ENCODE measurements at places on chromosomes 16 and 17. TPM values are rescaled to one million over a fixed set of nuclear protein-coding genes. Genes with fewer than 3 reads are reported as not detected.

DNA sequence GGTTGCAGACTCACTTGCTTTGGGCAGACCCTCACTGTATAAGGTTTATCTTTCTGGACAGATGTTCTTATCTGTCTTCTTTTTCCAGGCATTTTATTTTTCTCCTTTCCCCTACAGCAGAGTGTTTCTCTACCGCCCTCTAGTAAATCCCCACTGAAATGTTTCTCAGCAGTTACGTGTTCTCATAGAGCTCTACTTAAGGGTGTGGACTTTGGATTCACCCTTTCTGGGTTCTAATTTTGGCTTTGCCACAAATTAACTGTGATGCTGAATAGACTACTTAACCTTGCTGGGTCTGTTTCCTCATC, 2.0 kb downstream of the ADAT1 start:
- H3K4me1 ChIP-seq = peaks cover 11% of the 10 kb centered on the region
- H3K36me3 ChIP-seq = peaks cover 32% of the 10 kb centered on the region
- H3K27me3 ChIP-seq = no peaks in the 10 kb centered on the region
- no peak overlapping the region for H3K27ac ChIP-seq
- no peak overlapping the region for H3K4me3 ChIP-seq

Gene NPIPB13
- total RNA-seq = 1.3 TPM

Gene ACSM2A
- total RNA-seq = 30.1 TPM

DNA sequence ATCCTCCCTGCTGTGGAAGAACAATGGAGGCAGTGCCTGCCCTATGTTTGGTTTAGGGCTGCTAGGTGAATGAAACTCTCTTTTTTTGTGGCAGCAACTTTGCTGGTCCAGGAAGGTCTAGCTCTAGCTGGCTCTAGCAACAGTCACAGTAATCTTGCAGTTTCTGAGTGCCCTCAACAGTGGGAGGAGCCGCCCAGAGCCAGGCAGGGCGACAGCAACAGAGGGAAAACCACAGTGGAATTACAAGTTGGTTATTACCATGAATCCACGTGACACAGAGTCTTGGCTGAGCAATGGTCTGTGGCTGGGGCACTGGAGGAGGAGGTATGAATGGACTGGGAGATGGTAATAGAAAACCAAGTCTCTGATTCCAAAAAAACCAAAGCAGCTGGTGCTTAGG, 10.3 kb downstream of the HSPB9 start:
- peaks cover 23% of the 10 kb centered on the region for H3K36me3 ChIP-seq
- DNase-seq = no peak
- no peak overlapping the region for H3K4me3 ChIP-seq

DNA sequence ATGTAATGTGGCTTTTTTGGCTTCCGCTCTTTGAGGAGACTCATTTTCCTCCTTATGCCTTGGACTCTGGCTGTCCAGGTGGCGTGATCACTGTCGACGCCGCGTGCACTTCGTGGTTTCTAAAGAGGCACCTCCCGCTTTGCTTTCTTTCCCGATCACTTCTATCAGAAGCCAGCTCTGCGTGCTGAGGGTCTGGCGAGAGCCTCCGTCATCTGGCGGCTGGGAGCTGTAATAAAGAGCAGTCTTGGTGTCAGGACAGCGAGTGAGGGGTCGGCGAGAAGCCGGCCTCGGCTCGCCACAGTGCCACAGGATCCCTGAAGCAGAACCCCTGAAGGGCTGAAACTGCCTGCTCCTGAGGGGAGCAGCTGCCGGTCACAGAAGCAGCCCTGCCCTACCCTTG, 7.4 kb downstream of the ZNF750 start:
- H3K4me1 ChIP-seq = peaks cover 6% of the 10 kb centered on the region
- DNase-seq = no peak
- H3K36me3 ChIP-seq = peaks cover 3% of the 10 kb centered on the region
- H3K27me3 ChIP-seq = no peaks in the 10 kb centered on the region
- H3K27ac ChIP-seq = no peak overlapping the region

DNA sequence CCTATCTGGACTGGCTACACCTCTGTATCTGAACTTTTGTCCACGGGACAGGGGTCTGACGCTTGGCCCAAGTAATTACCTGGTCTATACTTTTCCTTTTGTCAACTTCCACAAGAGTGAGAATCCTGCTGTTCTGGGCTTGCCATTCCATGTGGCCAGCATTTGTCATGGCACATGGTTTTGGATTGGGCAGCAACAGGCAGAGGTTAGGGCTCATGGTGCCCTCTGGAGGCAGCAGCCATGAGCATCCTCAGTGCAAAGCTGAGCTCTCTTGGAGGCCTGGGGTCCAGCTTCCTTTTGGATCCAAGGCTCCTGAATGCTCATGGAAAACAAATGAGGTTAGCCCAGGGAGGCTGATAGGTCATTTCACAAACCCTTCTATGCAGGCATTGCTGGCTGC, 7.5 kb upstream of the EDC4 start:
- no peak for DNase-seq
- H3K27ac ChIP-seq = no peak overlapping the region
- no peak overlapping the region for H3K4me3 ChIP-seq

GRCh38 chr17:29575511-29576213, 7.2 kb downstream of the TP53I13 start:
- no peak for DNase-seq
- peaks cover 30% of the 10 kb centered on the region for H3K4me1 ChIP-seq
- no peak overlapping the region for H3K27ac ChIP-seq
- H3K4me3 ChIP-seq = no peak overlapping the region
- peaks cover 6% of the 10 kb centered on the region for H3K36me3 ChIP-seq

- no peaks in the 10 kb centered on the region for H3K36me3 ChIP-seq
- no peak overlapping the region for H3K4me3 ChIP-seq
- DNase-seq = no peak
Measured at GRCh38 chr16:13332713-13333255, 431.4 kb downstream of the SHISA9 start.

GRCh38 chr16:67884684-67885083, at the start of gene NRN1L:
Gene NRN1L, plus strand, starts transcription at chr16:67884885. Its CDS starts 19 bp downstream, at chr16:67884904.
- H3K36me3 ChIP-seq = peaks cover 43% of the 10 kb centered on the region
- DNase-seq = peak; percentile 77
- H3K27me3 ChIP-seq = no peaks in the 10 kb centered on the region
- H3K4me3 ChIP-seq = no peak within 1 kb of the TSS

DNA sequence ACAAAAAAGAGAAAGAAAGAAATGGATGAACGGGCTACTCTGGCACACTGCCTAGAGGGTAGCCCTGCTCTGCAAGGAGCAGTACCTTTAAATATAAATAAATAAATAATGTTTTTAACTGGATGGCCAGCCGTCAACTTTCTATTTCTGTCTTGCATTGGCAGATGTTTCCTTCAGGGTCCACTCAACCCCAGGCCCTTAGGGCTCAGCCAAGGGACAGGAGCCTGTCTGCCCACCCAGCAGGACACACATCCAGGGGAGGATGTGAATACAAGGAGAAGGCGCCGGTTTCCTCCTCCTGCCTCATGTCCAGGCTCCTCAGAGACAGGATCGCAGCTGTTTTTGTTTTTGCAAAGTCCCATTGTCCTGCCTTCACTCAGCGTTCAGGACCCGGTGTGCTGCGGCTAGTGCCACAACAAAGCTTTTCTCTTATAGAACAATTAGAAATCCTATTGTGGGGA, 22.6 kb downstream of the TTYH2 start:
- no peaks in the 10 kb centered on the region for H3K36me3 ChIP-seq
- H3K4me1 ChIP-seq = no peaks in the 10 kb centered on the region
- no peaks in the 10 kb centered on the region for H3K27me3 ChIP-seq
- H3K4me3 ChIP-seq = no peak overlapping the region
- H3K27ac ChIP-seq = no peak overlapping the region
- no peak for DNase-seq

DNA sequence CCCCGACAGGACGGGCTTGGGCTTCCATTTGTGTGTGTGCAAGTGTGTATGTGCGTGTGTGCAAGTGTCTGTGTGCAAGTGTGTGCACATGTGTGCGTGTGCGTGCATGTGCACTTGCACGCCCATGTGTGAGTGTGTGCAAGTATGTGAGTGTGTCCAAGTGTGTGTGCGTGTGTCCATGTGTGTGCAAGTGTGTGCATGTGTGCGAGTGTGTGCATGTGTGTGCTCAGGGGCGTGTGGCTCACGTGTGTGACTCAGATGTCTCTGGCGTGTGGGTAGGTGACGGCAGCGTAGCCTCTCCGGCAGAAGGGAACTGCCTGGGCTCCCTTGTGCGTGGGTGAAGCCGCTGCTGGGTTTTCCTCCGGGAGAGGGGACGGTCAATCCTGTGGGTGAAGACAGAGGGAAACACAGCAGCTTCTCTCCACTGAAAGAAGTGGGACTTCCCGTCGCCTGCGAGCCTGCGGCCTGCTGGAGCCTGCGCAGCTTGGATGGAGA, 23.1 kb upstream of the ITGAX start:
- no peak for DNase-seq
- no peaks in the 10 kb centered on the region for H3K27me3 ChIP-seq
- H3K4me3 ChIP-seq = no peak overlapping the region
- no peak overlapping the region for H3K27ac ChIP-seq

GRCh38 chr17:76137351-76138233, 3.5 kb downstream of the FOXJ1 start:
- no peak overlapping the region for H3K27ac ChIP-seq
- H3K4me1 ChIP-seq = peaks cover 14% of the 10 kb centered on the region
- no peak overlapping the region for H3K4me3 ChIP-seq
- H3K27me3 ChIP-seq = no peaks in the 10 kb centered on the region
- no peaks in the 10 kb centered on the region for H3K36me3 ChIP-seq

Gene KPNB1
- 114 TPM for total RNA-seq

DNA sequence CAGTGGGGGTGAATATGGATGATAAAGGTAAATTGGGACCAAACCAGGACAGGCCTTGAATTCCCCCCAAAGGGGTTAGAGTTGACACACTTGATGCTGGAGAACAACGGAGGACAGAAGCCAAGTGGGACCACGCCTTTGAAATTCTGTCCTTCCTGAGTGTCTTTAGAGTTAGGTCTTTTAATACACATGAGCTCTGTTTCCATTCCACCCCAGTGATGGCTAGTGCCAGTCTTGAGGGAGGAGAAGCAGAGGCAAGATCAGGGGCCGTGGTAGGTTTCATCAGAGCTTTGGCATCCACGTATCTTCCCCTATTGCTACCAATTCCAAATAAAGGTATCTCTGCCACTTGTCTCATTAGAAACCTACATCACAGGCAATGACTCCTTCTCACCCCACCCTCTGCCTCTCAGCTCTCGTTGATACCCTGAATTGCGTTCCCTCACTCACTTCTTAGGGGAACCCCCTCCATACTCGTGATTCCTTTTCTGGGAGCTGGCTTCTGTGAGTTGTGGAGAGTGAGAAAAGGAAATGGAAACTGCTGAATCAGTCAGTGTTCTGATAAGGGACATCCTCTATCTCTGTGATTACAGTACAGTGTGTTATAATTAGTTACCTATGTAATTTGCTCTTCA, 2.4 kb upstream of the CCL3L1 start:
- H3K4me1 ChIP-seq = peaks cover 10% of the 10 kb centered on the region
- no peaks in the 10 kb centered on the region for H3K27me3 ChIP-seq
- H3K4me3 ChIP-seq = no peak overlapping the region
- no peaks in the 10 kb centered on the region for H3K36me3 ChIP-seq
- H3K27ac ChIP-seq = no peak overlapping the region
- no peak for DNase-seq

Gene SMIM36
- total RNA-seq = not detected

Gene WFIKKN1
- 0.67 TPM for total RNA-seq

Gene NPIPA3
- total RNA-seq = 0.23 TPM

DNA sequence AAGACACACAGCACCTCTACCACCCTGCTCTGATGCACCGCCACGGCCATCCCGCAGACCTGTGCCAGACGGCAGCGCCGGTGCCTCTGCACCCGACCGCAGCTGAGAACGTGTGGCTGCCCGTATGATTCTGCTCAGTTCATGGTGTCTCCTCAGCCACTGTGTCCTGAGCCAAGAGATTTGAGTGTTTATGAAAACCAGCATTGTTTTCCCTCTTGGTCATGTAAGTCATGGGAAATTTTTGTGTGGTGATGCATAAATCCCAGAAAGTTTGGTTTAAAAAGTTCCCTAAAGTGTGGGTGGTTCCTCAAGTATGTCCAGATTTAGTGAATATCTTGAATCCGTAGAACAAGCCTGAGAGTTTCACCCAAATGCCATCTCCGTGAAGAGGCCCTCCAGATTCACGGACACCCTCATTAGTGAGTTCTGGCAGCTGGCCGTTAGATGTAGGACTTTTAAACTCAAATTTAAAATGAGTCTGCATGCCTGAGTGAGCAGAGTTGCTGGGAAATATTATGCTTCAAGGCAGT, 57.6 kb downstream of the CDRT4 start:
- H3K27me3 ChIP-seq = no peaks in the 10 kb centered on the region
- no peaks in the 10 kb centered on the region for H3K36me3 ChIP-seq
- no peak for DNase-seq
- no peaks in the 10 kb centered on the region for H3K4me1 ChIP-seq
- no peak overlapping the region for H3K4me3 ChIP-seq

DNA sequence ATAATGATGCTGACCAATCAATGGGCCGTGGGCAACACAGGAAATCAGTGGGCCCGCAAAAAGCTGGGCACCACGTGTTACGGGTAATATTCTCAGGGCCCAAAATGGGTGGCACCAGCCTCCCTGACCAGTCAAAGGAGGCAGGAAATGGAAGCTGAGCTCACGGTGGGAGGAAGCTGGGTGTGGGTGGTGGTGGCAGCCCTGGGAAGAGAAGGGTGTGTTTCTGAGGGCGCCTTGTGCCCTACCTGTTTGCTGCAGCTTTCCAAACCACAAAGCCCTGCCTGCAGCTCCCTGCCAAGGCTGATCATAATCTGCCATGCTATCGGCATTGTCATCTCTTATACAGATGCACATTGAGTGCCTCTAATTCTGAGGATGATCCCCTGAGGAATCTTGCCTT, 457.9 kb downstream of the SLC39A11 start:
- no peaks in the 10 kb centered on the region for H3K27me3 ChIP-seq
- DNase-seq = no peak
- H3K27ac ChIP-seq = no peak overlapping the region
- no peaks in the 10 kb centered on the region for H3K36me3 ChIP-seq

All from liver (tissue), 10 donors.